ENCODE measurements at places on chromosomes 16 and 17. TPM values are rescaled to one million over a fixed set of nuclear protein-coding genes. Genes with fewer than 3 reads are reported as not detected.

GRCh38 chr16:81548876-81549546 lies 104.4 kb downstream of the CMIP start:
- peak; percentile 99 for DNase-seq

Gene ATP1B2
- not detected for total RNA-seq

DNA sequence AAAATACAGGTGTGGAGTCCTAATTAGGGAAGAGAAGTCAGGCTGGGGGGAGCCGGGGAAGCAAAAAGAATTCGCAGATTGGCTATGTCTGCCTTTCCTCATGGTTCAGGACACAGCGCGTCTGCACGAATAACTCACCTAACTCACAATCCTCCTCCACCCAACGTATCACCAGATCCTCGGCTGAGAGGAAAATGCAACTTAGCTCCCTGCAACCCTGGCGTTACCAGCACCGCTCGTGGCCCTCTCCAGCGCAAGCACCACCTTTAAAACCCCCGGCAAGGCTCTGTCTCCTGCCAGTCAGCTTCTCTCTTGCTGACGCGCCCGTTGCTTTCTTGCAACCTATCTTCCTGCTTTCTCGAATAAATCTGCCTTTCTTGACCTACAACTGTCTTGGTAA lies 49.8 kb upstream of the METRNL start:
- no peak for DNase-seq

GRCh38 chr17:31580316-31580705 lies 188.8 kb downstream of the RAB11FIP4 start:
- no peak for DNase-seq

DNA sequence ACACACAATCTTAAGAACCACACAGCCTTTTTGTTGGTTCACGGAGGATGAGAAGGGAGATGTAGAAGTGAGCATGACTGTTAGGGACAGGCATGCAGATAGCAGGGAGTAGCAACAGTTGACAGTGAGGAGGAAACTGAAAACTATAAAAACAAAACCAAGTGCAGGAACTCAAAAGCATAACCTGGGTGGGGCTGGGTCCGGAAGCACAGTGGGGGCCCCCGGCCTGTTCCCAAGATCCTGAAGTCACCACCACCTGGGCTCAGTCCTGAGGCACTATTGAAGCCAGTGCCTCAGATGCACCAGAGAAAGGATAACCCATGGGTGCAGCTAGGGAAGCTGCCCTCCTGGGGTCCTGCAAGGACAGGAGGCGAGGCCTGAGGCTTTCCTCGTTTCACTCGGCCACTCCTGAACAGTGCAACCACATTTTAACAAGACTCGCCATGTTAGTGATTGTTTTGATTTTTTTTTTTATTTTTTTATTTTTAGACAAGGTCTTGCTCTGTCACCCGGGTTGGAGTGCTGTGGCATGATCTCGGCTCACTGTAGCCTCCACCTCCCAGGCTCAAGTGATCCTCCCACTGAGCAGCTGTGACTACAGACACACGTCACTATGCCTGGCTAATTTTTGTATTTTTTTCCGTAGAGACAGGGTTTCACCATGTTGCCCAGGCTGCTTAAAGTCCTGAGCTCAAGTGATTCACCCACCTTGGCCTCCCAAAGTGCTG lies 27.7 kb upstream of the CBX4 start:
- no peak for DNase-seq

GRCh38 chr17:8506145-8506544 lies 70.5 kb downstream of the NDEL1 start:
- no peak for DNase-seq

Gene NT5C
- total RNA-seq = 31.4 TPM

- DNase-seq = no peak
Measured at GRCh38 chr16:1026057-1026783, 44.6 kb downstream of the SOX8 start.

Gene FBXW10
- total RNA-seq = 0.04 TPM

Gene PRSS27
- 0.20 TPM for total RNA-seq

DNA sequence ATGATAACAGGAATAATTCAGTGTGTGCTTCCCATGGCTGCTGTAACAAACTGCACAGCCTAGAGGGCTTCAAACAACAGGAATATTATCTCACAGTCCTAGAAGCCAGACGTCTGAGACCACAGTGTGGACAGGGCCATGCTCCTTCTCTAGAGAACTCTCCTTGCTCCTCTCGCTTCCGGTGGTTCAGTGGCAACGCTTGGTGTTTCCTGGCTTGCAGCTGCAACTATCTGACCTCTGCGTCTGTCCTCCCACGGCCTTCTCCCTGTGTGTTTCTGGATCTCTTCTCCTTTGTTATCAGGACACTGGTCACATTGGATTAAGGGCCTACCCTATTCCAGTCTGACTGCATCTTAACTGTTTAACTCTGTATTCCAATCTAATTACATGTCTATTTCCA lies 414.3 kb downstream of the MAF start:
- no peak for DNase-seq

- no peak for DNase-seq
Measured at GRCh38 chr16:17270683-17271109, 200.1 kb downstream of the XYLT1 start.

GRCh38 chr16:677316-678190 lies 2.1 kb downstream of the RHBDL1 start:
- no peak for DNase-seq

Gene CACNG3
- total RNA-seq = not detected

Gene FOXL1
- total RNA-seq = not detected

DNA sequence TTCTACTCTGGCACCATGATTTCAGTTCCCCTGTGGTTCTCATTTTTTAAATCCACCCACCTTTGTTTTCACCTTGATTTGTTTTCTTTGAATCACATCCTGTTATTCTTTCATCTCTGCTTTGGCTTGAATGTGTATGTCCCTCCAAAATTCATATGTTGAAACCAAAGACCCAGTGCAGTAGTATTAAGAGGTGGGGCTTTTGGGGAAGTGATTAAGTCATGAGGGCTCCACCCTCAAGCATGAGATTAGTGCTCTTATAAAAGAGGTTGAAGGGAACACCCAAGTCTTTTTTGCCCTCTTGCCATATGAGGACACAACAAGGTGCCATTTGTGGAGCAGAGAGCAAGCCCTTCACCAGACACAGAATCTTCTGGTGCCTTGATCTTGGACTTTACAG lies 382.3 kb downstream of the SLC39A11 start:
- DNase-seq = no peak

DNA sequence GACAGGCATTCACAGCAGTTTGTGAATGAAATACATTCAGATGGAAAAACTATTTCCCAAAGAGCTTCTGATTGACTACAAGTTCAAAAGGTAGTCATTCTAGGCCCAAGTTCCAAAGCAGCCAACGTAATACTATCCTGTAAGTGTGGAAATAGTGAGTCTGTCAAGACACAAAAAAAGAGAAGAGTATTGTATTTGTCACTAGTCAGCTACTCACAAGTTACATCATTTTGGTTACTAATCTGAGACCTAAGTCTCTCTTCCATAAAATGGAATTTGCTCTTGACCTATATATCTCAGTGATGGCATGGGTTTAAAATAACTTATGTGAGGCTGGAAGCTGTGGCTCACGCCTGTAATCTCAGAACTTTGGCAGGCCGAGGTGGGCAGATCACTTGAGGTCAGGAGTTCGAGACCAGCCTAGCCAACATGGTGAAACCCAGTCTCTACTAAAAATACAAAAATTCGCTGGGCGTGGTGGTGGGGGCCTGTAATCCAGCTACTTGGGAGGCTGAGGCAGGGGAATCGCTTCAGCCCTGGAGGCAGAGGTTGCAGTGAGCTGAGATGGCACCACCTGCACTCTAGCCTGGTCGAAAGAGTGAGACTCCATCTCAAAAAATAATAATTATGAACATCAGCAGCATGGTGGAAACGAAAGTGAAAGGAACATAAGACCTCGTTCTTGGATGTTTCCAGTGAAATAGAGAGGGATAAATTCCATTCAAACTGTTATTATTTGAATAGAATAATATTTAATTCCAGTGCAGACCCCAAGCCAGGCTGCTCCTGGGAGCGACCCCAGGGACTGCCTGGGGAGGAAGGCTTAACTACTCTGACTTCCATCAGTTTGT lies 2.9 kb downstream of the CMC2 start:
- no peak for DNase-seq
